Mesendoderm (in vitro differentiated cells): ENCODE measurements at places on chromosomes 3 and 15.
A peak's percentile ranks its signal among the peaks of the same experiment; 100 is the strongest.

- DNase-seq: no peak
Observed at GRCh38 chr15:76200641-76201105, 110.6 kb downstream of the ETFA start.

GRCh38 chr3:188309437-188310269, 155.7 kb downstream of the LPP start:
- no peak for DNase-seq

DNA sequence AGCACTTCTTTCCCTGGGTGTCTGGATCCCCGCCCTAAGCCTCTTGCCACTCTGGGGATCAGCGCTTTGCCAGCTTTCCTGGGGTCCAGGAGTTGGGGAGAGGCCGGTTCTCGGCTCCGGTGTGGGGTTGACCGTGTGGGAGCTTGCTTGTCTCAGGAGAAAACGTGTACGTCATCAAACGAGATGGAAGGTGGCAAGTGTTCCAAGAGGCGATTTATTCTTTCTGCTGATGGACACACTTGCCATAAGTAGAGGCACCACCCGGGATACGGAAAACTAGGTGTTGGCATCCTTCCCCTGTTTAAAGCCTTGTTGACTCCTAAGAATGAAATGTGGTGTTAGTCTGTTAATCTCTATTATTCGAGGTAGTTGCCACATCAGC, 295 bp downstream of the ZWILCH start:
- DNase-seq: no peak

DNA sequence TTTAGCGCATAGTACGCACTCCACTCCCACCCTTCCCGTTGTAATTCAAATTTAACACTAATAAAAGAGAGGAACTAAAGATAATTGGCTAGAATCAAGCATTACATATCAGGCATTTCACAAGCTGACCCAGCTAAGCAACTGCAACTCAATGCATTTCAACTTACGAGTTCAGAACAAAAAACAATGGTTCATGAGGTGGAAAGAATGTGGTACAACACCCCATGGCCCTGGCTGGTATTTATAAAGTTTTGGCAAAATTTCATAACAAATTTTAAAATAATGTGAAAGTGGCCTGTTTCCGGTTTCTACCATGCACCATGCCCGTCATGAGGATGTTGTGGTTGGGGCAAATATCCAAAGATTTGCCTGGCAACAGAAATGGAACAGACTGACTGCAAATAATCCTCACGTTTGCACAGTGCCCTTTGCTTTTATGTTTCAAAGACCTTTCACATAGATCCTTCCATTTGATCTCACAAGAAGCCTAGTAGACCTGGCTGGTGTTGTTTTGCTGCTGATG, 455.3 kb upstream of the NR2F2 start:
- DNase-seq: no peak

- DNase-seq: no peak
Observed at GRCh38 chr15:50452927-50453326, 28.7 kb downstream of the USP8 start.

DNA sequence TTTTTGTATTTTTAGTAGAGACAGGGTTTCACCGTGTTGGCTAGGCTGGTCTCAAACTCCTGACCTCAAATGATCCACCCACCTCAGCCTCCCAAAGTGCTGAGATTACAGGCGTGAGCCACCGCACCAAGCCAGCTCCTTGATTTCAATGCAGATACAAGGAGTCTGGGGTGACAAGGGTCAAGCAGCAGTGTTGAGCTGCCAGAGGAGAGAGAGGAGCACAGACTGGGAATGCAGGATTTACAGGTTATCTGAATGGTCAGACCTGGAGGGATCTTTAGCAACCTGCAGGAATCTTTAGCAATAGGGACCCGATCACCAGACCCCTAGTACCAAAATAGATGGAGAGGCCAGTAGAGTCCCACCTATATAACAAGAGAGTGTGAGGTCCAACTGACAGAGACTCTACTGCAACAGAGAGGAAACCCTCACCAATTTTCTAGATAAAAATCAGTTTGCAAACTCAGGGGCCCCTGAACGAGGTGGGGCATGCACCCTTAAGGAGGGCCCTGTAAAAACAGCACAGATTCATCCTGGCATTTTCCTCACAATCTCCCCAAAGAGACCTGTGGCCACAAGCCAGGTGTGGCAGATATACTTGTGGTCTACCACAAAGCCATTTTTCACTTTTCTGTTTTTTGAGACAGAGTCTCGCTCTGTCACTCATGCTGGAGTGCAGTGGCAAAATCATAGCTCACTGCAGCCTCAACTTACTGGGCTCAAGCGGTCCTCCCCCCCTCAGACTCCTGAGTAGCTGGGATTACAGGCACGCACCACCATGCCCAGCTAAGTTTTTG, 10.7 kb upstream of the SHISA5 start:
- DNase-seq: no peak

- peak; percentile 78 for DNase-seq
Observed at GRCh38 chr3:134326126-134326525, 48.1 kb downstream of the AMOTL2 start.

DNA sequence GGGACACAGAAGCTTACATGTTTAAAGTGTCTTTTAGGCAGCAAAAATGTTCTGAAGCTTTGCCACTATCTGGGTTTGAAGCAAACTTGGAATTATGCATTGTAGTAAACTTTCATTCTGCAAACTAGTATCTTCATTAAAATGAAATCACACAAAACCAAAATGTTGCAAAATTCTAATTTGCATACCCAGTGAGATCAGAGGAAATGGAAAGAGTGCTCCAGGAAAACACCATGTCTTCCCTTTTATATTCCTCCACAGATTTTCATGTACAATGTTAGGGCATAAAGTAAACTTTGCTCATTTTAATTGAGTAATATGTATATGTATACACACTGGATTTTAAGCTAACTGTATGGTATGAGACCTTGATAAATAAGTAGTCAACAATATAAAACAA, 23.9 kb downstream of the ANO10 start:
- no peak for DNase-seq

GRCh38 chr15:94008104-94009074, 223.0 kb upstream of the MCTP2 start:
- DNase-seq: peak; percentile 11

DNA sequence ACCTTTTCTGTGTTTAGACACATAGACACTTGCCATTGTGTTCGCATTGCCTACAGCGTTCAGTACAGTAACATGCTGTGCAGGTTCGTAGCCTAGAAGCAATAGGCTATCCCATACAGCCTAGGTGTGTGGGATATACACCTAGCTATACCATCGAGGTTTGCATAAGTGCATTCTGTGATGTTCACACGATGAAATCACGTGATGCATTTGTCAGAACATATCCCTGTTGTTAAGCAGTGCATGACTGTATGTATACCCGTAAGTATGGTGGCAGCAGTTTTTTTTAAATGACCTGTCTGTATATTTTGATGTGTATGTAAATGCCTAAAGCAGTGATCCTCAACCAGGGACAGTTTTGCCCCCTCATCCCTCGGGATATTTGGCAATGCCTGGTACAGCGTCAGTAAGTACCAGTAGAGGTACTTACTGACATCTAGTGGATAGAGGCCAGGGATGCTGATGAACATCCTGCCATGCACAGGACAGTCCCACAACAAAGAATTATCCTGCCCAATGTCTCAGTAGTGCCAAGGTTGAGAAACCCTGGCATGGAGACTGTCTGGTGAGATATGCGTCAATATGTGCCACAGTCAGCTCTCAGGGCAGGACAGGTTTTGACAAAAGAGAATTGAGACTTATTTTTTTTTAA, 129.1 kb downstream of the HCN4 start:
- DNase-seq: peak; percentile 38

DNA sequence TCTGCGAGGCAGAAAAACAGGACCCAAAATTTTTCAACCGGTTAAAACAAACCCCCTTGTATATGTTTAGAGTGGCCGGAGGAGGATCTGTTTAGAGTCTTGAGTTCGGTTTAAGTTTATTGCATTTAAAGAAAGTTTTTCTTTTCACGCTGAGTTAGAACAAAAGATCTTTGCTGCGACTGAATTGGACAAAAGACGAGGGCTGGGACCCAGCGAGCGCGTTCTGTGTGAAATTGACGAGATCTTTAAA, 9.8 kb downstream of the NR2F2 start:
- no peak for DNase-seq

DNA sequence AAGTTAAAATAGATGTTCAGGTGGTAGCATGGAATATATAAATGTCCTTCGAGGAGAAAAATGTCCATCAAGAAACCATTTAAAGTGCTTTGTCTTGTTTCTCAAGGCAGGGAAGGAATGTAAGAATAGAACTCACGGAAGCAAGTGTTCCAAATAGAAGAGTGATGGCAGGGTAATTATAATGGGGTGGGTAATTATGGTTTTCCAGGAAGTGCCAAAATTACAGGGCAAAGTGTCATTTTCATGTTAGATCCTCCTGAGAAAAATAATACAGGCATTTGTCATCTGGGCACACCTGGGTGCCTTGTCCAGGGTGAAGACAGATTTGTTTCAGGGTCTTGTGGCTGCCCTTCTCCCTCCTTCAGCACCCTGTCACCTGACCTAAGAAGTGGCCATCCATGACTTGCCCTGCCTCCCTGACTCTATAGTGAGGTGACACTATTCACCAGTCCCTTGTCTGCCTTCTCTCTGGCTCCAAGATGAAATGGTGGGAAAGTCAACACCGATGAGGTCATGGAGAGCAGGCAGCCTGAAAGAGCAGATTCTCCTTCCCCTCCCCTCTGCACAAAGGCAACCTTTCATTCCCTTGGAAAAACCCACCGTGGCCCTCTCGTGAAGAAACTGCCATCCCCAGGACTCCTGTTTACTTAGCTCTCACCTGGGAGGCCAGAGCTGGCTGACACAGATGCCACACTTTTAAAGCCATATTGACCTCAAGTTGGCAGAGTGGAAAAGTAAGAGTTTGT, 45.1 kb upstream of the AMOTL2 start:
- peak; percentile 64 for DNase-seq

- no peak for DNase-seq
Observed at GRCh38 chr3:9627901-9628633, 21.2 kb upstream of the MTMR14 start.

- no peak for DNase-seq
Observed at GRCh38 chr15:100169615-100170290, 172.0 kb downstream of the ADAMTS17 start.

DNA sequence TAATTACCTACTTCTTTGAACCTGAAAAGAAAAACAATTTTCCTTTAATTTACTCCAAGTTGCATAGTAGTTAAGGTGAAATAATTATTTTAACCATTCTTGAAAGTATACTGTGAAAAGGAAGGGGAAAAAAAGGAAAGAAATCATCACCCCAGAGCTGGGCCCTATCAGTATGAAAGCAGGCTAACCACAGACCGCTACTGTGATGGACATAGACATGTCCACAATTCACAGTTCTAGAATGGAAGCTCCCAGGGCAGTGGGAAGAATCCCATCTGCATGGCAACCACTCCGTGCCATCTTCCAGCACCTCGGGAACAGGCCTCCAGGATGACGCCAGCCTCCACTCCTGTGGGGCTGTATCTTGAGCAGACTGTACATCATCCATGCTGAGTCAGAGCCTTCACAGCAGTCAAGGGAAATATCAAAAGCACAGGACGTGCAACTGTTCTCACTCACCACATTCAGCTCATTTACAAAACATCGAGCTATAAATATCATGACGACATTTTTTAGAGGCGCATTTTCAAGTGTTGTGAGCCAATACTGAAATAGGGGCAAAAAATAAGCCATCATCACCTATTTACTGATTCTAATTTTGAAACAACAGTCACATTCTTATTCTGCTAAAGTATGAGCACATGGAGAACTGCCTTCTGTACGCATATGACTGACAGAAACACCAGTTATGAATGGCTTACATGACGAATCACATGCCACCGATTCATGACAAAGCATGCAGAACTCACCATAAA, 119.7 kb downstream of the SNRK start:
- no peak for DNase-seq

- DNase-seq: no peak
Observed at GRCh38 chr15:60569596-60569995, 90.7 kb upstream of the ICE2 start.

DNA sequence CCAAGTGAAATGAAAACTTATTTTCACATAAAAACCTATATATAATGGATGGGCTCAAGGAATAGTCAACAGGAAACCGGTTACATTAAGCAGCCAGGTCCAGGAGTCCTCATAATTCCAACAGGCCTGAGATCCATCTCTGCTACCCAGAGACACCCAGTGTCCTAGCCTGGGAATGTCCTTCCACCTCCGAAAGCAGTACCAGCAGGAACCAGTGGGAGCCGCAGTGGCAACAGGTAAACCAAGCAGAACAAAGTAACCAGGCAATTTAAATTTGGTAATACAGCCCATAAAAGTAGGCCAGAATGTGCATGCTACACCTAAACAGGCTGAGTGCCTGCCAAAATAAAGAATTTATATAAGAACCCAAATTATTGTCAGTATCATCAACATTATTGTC, 195.6 kb downstream of the ZBBX start:
- DNase-seq: peak; percentile 68

DNA sequence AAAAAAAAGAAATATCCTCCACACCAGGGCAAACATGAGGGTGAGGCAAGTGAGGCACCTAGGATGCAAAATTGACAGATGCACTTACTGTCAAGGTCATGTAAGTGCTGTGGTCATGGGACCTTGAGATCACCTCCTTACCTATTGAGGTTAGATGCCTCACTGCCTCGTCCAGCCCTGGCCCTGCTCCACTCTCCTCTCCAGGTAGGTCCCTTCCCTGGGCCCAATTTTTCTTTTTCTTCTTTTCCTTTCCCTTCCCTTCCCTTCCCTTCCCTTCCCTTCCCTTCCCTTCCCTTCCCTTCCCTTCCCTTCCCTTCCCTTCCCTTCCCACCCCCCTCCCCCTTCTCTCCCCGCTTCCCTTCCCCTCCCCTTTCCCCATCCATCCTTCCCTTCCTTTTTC, 71.1 kb upstream of the DLG1 start:
- no peak for DNase-seq

- DNase-seq: peak; percentile 29
Observed at GRCh38 chr15:57609805-57610529, 18.3 kb downstream of the MYZAP start.
